A549 treated with DMSO at 1 μM for 4 hours (cell line): ENCODE measurements at places on chromosomes 5 and 9. TPM values are rescaled to one million over a fixed set of nuclear protein-coding genes. Genes with fewer than 3 reads are reported as not detected.

Gene PRRX2
- total RNA-seq, result 2.8 to 7.8 TPM (median 5.9 TPM) in 5 replicates

Gene HMCN2
- 0.03 to 0.17 TPM (median 0.09 TPM) in 3 of 5 replicates, not detected in the others for total RNA-seq

Gene DMRT3
- 0.04 TPM in 1 of 5 replicates, not detected in the others for total RNA-seq

Gene CDC20B
- 0.07 to 0.14 TPM (median 0.09 TPM) in 3 of 5 replicates, not detected in the others for total RNA-seq

Gene CAVIN4
- total RNA-seq, result 0.25 to 0.77 TPM (median 0.53 TPM) in 5 replicates
